ENCODE measurements at places on chromosomes 7 and 10.

DNA sequence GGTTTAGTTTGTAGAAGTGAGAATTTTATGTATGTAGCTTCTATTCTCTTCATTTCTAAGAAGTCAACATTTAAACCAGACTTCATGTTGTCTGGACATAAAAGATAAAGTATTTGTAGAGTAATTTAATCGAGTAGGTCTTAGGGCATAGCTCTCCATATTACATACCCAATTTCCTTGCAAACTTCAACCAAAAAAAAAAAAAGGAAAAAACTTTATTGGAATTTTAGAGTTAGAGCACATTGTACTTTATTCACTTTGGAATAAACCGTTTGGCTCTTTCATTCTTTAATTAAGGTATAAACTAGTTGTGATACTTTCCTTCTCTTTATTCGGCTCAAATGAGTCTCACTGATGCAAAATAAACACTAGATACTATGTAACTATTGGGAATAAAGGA is 36.0 kb downstream of the PTER start:
- no peak for DNase-seq

- DNase-seq, result no peak
These were observed 190.3 kb upstream of the ETV1 start for GRCh38 chr7:14179781-14180180.

- peak; percentile 21 for DNase-seq
These were observed at the start of gene PWWP2B for GRCh38 chr10:132397036-132397541. PWWP2B (plus strand) TSS chr10:132397200; CDS start chr10:132397227, 27 bp downstream.

DNA sequence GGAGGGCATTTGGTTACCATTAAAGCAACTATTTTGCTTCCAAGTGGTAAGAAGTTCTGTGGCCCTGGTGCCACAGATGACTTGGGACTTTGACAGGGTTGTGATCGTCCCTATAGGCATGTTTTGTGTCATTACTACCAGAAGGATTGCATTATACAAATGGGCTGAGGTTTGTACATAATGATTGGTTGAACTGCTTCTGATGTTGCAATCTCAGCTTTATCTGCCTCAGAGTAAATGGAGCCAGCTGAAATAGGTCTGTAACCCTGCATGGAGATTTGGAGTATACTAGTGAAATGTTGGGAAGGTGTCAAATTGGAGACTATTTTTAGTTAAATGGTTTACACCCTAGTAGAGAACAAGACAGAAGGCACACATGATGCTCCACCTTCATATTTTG is 46.1 kb upstream of the SEPTIN7 start:
- no peak for DNase-seq

GRCh38 chr7:83053965-83054364 is 108.7 kb downstream of the PCLO start:
- DNase-seq, result no peak

GRCh38 chr10:64846700-64847099 is 1325.5 kb downstream of the REEP3 start:
- no peak for DNase-seq

- no peak for DNase-seq
These were observed 41.2 kb downstream of the TNRC18 start for GRCh38 chr7:5382281-5382892.

GRCh38 chr7:74455291-74455804 is 1.6 kb downstream of the GTF2IRD1 start:
- DNase-seq, result no peak

- no peak for DNase-seq
These were observed 511.1 kb downstream of the ZNF37A start for GRCh38 chr10:38605153-38605661.

DNA sequence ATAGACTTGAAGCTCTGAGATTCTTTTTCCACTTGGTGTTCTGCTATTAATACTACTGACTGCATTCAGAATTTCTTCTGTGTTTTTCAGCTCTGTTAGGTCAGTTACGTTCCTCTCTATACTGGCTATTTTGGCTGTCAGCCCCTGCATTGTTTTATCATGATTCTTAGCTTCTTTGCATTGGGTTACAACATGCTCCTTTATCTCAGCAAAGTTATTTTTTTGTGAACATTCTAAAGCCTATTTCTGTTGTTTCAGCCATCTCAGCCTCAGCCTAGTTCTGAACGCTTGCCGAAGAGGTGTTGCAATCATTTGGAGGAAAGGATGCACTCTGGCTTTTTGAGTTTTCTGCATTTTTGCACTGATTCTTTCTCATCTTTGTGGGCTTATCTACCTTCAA is 201.5 kb upstream of the GNAI1 start:
- no peak for DNase-seq

DNA sequence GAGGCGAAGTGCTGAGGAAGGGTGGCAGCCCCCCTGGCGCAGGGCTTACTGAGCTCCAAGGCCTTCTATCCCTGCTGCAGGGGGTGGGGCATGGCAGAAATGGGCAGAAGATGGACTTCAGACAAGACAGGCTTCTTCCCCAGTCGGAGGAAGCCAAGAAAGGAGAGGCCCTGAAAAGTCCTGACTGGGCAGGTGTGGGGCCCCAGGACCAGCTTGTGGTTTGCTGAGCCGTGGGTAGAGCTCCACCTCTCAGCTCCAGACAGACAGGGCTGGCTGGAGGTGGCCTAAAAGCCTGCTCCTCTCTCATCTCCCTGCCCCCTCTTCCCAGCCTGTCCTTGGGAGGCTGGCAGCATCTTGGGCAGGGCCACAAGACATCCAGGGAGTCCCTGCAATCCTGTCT is 67.7 kb downstream of the C10orf105 start:
- DNase-seq, result no peak

DNA sequence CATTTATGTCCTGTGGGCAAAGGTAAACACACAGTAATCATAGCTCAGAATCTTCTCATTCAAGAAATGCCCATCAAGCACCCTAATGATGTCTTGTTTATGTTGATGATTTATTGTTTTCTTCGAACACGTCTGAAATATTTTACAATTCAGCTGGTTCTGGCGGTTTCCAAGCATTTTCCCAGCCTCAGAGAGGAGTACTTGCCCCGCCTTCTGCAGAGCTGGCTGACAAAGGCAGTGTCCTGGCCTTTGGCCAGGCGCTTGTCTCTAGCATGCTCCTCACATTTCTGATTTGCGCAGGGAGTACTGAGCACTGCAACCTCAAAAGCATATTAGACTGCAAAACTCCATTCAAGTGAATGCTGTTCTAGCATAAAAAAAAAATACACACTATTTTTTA is 314.2 kb upstream of the GNAI1 start:
- peak; percentile 59 for DNase-seq

GRCh38 chr7:12017046-12017445 is 185.0 kb upstream of the THSD7A start:
- no peak for DNase-seq

GRCh38 chr10:11181978-11182377 is 164.3 kb downstream of the CELF2 start:
- DNase-seq, result no peak

GRCh38 chr10:34674176-34674575 is 140.9 kb downstream of the PARD3 start:
- DNase-seq, result no peak

DNA sequence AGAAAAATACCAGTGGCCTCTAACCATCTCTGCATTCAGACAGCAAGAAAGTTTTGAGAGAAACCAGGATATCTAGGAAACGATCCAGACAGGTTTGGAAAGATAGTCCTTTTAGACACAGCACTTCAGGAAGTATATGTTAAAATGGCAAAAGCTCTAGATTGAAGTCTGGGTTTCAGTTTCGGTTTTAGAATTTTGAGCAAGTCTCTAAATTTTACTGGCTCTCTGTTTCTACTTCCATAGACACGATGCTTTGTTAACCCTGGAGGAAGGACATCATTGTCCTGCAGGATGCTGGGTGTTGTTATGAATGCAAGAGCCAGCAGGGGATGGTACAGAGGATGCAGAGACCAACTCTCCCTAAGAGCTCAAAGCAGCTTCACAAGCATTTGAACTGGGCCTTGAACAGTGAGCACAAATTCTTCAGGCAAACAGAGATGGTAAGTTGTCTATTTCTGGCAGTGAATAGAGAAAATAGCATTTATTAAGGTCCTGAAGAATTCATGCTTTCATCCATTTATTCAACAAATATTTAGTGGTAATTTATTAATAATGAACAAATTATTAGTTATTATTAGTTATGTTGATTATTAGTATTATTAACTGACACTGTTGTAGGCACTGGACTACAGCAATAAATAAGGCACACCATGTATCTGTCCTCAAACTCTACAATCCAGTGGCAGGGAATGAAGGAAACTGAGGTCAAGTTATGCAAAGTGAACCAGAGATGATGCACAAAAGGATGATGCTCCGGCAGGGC is 152.7 kb upstream of the NRP1 start:
- DNase-seq, result no peak

GRCh38 chr10:63438506-63439498 is 27.0 kb downstream of the JMJD1C start:
- no peak for DNase-seq

- DNase-seq, result no peak
These were observed 34.0 kb upstream of the DLD start for GRCh38 chr7:107856806-107857540.

- no peak for DNase-seq
These were observed 110.0 kb upstream of the PDLIM1 start for GRCh38 chr10:95400787-95401186.

- DNase-seq, result no peak
These were observed 75.1 kb downstream of the INHBA start for GRCh38 chr7:41627645-41628298.

DNA sequence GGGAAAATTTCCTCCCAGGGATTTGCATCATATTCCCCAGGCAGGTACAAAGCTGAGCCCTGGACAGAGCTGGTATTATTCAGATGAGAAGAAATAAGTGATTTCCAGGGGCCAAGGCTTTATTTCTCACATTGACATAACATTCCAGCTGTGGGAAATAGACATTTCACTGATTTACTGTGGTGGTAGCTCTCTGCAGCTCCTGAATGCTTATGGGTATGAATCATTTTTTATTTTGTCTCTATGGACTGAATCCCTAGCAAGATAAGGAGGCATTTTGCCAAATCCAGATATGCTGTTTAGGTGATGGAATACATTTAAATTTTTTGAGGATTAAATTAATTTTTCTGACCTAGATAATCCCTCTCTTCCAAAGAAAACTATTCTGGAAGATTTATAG is 97.9 kb downstream of the MTPN start:
- no peak for DNase-seq

- no peak for DNase-seq
These were observed 250.0 kb upstream of the KLF6 start for GRCh38 chr10:4034907-4035598.

GRCh38 chr10:73414230-73414945 is 530 bp upstream of the ANXA7 start:
- DNase-seq, result peak; percentile 42

DNA sequence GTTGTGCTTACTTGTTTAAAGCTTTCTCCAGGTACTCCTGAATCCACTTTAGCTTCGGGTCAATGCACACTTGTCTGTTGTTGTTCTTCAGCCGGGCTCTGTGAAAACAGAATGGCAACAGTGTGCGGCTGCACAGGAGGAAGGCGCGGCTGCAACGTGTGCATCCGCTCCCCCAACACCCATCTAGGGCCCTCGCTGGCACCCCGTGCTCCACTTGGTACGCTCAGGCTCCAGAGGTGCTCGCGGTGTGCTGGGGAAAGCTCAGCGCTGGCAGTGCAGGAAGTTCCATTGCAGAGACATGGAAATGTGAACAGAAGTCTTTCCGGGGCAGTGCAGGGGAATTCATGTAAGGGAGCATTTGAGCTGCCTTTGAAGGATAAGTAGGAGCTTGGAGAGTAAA is 6.3 kb downstream of the CXCL12 start:
- DNase-seq, result no peak

DNA sequence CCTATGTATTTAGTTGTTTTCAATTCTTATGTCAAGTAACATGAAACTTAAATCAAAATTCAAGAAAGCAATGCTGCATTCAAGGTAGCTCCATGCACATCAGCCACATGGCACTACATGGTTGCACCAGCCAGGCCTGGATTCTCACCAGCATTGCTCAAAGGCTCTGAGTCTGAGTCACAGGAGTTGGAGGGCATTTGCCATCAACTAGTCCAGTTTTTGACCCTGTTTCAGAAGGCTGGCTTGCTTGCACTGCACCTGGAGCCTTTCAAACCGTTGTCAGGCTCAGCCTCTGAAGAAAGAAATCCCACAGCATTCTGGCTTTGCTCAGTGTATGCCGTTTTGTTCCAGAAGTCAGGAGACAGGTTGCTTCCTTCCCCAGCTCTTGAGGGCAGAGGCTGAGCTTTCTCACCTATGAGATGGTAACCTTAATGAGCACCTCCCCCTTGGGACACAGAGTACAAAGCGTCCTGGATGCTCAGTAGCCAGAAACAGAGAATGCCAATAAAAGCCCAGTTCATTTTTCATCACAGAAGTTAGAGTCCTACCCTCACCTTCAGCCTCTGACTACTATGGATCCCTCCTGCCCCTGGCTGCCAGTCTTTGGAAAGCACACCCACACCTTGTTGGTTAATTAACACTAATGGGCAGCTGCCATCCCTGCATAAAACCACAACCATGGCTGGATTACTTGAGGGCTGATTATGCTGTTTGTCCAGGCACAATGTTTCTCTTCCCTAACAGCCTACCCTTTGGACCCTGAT is 288.4 kb upstream of the LRRTM3 start:
- DNase-seq, result no peak

- no peak for DNase-seq
These were observed 22.2 kb downstream of the GPNMB start for GRCh38 chr7:23268746-23269145.

GRCh38 chr7:155300641-155301452 is 3.2 kb downstream of the INSIG1 start:
- DNase-seq, result no peak

DNA sequence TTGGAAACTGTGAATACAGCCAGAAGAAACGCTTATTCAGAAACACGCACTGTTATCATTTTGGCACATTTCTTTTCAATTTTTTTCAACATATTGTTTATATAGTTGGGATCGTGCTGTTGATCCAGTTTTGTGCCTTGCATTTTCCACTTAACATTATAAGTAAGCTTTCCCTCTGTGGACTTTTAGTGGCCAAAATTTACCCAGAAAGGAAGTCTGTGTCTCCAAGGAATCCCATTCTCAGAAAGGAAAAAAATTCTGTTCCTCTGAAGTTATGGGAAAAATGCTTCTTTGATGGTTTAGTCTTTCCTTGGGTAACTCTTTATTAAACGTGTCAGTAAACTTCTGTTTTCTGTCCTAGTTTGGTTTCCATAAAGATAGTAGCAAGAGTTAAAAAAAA is 280.0 kb downstream of the REEP3 start:
- DNase-seq, result no peak

DNA sequence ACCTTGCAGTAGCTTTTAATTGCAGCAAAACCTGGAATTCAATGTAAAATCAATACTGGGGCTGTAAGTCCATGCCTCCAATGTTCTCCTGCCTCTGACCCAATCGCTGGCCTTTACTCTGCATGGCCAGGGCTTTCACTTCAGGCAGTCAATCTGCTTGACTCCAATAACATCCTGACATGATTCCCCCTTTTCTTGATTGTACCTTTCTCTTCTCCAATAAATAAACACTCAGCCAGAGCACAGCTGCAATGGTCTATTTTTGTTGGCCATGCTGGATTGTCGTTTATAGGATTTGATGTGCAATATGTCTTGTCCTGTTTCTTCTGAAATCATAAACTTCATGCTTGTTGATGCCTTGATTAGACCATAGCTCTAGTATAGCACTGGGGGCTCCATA is 97.8 kb upstream of the COL1A2 start:
- DNase-seq, result no peak

GRCh38 chr7:46746695-46747687 is 825.9 kb upstream of the IGFBP3 start:
- DNase-seq, result no peak

All from NCI-H345 (cell line).